SK-N-SH (cell line): ENCODE measurements at places on chromosomes 4 and X. TPM values are rescaled to one million over a fixed set of nuclear protein-coding genes. Genes with fewer than 3 reads are reported as not detected.
A peak's percentile ranks its signal among the peaks of the same experiment; 100 is the strongest.

The ATP8A1 gene
- 0.38 and 0.78 TPM in 2 replicates for polyA plus RNA-seq

DNA sequence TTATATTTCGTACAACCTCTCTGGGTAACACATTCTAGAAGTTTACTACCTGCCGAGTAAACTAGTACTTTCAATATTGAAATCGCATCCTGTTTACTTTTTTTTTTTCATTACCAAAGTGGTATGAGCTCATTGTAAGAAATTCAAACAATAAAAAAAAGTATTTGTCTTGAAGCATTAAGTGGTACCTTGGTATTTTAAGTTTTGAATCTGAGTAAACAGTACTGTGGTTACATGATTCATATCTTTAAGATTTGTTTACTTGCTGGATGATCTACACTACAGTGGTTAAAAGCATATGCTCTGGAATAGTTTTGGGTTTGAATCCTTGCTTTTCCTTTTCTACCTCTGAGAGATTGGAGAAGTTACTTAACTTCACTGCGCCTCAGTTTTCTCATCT, 3.8 kb upstream of the MMGT1 start:
- no peak for DNase-seq

The RTL9 gene
- 0.02 and 0.05 TPM in 2 replicates for polyA plus RNA-seq

The TCEAL5 gene
- polyA plus RNA-seq: 0.43 and 0.45 TPM in 2 replicates

The SLITRK2 gene
- not detected in 2 replicates for polyA plus RNA-seq

- no peak for DNase-seq
These were observed 14.8 kb downstream of the ANK2 start for GRCh38 chr4:113064244-113064643.

GRCh38 chr4:160969925-160970324, 1193.9 kb downstream of the FSTL5 start:
- DNase-seq: no peak

DNA sequence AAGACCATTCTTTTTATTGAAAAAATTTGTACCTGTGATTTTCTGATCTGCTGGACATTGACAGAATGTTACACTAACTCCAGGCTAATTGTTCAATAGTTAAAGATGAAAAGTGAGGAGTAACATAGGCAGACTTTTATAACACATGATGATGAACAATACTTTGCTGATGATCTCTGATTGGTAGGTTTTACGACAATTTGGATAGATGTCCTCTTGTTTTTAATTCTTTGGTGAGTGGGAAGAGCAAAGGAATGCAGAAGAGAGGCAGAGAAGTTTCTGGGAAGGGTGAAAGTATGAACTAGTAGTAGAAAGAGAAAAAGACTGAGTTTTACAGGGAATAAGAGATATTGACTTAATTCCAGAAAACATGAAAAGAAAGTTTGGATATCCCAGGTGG, 267.3 kb upstream of the HAND2 start:
- no peak for DNase-seq

GRCh38 chr4:40550948-40551462, 78.7 kb downstream of the RBM47 start:
- DNase-seq: no peak

DNA sequence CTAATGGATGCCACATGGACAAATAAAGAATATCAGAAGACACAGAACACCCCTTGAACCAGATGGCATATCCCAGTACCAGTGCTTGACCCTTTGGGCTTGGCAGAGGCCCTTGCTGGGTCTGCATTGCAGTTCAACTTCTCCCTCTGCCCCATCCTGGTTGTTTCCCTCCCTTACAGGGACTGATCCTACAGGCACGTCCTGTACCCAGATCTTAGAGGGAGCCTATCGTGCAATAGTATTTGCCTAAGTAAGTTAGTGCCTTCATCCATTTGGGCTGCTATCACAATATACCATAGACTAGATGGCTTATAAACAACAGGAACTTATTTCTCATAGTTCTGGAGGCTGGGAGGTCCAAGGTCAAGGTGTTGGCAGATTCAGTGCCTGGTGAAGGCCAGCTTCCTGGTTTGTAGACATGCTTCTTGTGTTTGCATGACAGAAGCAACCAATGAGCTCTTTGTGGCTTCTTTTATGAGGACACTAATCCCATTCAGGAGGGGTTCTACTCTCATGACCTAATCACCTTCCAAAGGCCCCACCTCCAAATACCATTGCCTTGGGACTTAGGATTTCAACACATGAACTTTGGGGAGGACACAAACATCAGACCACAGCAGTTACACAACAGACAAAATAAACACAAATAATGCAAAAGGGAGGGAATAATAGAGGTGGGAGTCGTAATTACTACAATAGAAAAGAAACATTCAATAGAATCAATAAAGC, 146.5 kb upstream of the MSX1 start:
- no peak for DNase-seq

- DNase-seq: peak; percentile 57
These were observed 116.2 kb downstream of the GATB start for GRCh38 chr4:151644622-151645021.

DNA sequence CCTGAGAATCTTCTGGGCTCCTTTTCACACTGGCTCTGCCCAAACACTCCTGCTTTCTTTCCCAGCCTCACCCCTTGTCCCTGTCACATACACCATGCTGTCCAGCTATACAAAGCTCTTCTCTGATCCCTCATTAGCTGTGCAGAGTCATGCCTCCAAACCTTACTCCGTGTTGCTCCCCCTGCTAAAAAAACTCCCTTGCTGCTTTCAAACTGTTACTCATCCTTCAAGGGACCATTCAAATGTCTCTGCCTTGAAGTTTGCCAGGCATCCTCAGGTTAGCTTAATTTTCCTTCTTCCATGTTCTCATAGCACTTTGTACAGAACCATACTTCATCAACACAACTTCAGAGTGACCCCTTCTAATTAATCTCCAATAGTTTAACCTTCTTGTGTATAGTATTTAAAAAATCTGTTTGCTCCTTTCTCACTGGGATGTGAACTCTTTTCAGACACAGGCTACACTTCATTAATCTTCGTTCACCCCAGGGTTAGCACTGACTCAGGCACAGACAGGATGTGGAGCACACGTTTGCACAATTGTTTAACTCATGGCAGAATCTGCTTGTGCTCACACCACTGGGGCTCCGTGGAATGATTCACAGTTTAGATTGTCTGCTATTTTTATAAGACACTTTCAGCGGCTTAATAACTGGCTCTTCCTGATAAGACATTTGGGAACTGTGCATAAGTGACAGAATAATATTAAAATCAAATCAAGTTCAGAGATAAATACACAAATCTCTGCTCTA, 21.4 kb upstream of the SEL1L3 start:
- DNase-seq: no peak
